ENCODE measurements at places on chromosomes 13 and 19.

DNA sequence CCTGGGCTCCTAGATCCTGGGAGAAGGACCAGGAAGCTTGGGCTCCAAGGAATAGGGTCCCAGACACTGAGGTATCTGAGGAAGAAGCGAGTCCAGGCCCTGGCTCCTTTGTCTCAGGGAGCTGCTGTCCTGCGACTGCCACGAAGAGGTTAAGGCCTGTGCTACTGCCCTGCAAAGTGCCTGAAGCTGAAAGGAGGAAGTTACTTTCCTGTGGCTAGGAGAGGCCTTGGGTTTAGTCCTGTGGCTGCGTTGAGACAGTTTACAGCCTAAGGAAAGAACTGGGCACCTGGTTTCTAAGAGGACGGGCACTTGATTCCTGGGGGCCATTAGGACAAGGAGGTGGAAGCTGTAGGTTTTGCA lies 2.8 kb downstream of the MYADM start:
- DNase-seq: no peak

DNA sequence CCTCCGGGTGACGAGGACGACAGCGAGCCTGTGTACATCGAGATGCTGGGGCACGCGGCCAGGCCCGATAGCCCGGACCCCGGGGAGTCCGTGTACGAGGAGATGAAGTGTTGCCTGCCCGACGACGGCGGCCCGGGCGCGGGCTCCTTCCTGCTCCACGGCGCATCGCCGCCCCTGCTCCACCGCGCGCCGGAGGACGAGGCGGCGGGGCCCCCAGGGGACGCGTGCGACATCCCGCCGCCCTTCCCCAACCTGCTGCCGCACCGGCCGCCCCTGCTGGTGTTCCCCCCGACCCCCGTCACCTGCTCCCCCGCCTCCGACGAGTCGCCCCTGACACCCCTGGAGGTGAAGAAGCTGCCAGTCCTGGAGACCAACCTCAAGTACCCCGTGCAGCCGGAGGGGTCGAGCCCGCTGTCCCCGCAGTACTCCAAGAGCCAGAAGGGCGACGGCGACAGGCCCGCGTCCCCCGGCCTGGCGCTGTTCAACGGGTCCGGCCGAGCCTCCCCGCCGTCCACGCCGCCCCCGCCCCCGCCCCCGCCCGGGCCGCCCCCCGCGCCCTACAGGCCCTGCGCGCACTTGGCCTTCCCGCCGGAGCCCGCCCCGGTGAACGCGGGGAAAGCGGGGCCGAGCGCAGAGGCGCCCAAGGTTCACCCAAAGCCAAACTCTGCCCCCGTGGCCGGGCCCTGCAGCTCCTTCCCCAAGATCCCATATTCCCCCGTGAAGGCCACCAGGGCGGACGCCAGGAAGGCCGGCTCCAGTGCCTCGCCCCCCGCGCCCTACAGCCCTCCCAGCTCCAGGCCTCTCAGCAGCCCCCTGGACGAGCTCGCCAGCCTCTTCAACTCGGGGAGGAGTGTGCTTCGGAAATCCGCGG lies 511.3 kb downstream of the MYO16 start:
- peak; percentile 37 for DNase-seq

DNA sequence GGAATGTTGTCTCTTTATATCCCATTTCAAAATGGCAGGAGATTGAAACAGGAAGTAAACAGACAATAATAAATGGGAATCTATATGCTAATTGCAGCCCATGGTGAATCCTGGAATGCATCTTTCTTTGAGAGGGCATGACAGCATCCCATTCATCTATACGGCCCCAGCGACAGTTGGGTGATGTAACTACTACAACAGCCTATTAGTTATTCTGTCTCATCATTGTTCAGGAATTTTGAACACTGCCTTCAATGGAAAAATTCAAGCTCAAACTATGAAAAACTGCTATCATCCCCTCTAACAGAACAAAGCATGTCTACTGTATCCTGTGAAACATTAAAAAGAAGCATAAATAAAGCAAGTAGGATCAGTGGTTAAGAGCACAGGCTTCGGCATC lies 262.1 kb downstream of the DCT start:
- no peak for DNase-seq

DNA sequence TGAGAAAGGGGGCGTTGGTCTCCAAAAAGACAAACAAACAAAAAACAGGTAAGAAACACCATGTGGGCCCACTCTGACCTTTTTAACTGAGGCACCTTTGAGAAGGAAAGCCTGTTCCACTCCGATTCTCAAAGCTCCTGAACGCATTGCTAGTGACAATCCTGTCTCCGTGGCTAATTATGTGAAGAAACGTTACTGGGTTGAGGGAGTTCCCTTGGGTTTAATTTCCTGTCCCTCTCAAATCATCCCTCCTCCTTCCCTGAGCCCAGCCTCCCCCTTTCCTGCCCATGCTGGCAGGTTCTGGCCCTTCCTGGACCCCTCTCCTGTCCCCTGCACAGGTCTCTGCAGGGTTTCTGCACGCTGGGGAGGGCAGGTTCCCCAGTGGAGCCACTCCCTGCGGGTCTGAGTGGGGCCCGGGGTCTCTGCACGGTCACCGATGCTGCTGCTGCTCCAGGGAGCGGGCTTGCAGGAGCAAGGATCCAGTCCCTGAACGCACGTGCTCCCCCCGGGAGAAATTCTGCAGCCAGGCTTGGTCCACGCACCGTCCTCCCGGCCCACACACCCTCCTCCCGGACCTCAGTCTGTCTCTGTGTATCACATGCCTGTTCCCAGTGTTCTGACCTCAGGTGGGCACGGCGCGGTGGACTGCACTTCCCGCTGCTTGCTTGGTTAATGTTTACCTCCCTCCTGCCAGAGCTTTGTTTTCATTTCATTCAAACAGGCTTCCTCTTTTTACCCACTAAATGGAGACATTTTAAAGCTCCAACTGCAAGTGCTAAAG lies 76.4 kb upstream of the MCF2L start:
- DNase-seq: peak; percentile 90

DNA sequence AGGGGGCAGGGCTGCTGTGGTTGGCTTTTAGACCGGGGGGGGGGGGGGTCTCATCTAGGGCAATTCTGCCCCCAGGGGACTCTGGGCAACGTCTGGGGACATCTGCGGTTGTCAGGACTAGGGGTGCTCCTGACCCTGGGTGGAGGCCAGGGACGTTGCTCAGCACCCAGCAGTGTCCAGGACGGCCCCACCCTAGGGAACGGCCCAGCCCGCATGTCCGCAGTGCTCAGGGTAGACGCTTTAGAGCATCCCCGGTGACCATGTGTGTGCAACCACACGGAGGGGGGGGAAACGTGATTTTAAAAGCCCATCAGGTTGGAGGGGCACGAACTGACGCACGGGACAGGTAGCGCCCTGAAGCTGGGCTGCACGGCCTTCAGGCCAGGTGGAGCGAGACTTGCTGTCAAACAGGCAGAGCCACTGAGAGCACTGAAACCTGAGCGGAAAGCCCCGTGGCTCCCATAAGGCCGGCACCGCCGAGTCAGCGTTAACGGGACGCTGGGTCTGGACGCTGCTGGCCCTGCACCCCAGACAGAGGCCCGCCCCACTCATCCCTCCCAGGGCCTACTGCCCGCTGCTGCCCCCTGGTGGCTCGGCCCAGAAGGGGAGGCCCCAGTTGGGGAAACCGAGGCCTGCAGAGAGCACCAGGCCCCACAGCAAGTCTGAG lies 8.3 kb downstream of the CACTIN start:
- DNase-seq: peak; percentile 37

DNA sequence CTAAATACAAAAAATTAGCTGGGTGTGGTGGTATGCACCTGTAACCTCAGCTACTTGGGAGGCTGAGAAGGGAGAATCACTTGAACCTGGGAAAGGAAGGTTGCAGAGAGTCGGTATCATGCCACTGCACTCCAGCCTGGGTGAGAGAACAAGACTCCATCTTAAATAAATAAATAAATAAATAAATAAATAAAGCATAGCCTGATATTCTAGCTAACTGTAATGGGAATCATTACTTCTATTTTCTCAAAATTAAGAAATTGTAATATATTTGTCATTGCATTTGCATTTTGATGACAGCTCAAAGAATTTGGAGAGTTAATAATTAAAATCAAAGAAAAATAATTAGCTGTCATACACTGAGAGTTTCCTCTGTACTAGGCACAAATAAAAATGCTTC lies 561.1 kb downstream of the EFNB2 start:
- DNase-seq: no peak

DNA sequence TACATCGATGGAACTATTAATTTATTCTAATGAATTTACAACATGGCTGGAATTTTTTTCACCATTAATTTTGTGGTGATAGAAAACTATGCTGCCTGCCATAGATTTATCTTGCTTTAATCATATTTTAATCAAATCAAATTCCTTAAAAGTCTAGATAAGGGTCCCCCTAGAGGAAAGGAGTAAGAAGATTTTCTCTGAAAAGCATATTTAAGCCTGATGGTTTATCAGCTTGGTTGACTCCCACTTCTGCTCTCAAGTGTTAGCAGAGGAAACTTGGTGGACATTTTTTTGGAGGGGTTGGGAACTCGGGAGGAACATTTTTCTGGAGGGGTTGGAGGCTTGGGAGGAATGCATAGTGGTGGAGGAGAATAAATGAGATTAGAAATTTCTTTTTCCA lies 253.3 kb downstream of the KCNRG start:
- no peak for DNase-seq

- no peak for DNase-seq
Observed at GRCh38 chr13:72565893-72566292, 161.5 kb downstream of the MZT1 start.

DNA sequence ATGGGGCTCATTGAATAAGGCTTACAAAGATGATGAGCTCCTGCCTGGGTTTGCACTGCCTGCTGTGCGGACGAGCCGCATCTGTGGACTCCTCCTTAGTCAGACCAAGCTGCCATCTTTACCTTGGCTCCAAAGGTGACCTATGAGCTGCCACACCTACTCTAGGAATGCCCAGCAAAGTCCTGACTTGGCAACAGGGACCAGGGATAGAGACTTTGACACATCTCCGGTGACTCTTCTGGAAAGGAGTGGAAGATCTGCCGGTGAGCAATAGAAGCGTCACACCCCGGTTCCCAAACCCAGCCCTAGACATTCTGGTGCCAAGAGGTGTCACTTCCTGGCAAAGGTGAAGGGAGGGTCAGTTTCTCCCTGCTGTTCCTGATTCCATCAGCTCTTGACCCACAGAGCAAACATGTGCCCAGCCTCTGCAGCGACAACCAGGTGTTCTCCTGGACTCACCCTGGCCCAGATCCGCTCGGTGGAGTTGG lies 50.2 kb upstream of the GTF3A start:
- DNase-seq: no peak

DNA sequence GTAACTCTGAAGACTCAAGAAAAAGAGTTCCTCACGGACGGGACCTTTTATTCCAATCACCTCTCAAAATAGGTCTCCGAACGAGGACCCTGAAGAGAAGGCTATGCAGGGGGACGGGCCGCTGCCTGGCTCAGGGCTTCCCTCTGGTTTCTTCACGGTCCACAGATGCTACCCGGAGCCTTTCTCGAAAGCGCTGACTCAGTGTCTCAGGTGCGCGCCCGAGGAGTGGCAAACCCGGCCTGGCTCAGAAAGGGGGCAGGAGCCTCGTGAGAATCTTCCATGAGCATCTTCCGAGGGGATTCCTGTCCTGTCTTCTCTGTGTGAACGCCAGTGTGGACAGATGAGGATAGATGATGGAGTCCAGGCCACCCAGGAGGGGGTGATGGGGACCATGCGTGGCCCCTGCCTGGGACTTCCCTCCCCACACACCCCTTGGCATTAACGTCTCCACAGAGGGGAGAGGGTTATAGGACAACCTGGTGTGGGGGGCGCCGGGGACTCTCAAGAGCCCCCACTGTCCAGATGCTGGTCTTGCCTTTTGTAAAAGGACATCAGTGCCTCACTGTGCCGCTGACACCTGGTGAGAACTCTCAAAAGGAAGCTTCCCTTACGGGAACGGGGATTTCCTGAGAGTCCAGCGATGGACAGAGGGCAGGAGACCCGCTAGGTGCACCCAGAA lies 16.5 kb downstream of the LSM4 start:
- DNase-seq: no peak

GRCh38 chr19:14972676-14973075 lies 7.0 kb downstream of the SLC1A6 start:
- no peak for DNase-seq

- peak; percentile 66 for DNase-seq
Observed at GRCh38 chr19:44988896-44989556, 12.2 kb upstream of the RELB start.

DNA sequence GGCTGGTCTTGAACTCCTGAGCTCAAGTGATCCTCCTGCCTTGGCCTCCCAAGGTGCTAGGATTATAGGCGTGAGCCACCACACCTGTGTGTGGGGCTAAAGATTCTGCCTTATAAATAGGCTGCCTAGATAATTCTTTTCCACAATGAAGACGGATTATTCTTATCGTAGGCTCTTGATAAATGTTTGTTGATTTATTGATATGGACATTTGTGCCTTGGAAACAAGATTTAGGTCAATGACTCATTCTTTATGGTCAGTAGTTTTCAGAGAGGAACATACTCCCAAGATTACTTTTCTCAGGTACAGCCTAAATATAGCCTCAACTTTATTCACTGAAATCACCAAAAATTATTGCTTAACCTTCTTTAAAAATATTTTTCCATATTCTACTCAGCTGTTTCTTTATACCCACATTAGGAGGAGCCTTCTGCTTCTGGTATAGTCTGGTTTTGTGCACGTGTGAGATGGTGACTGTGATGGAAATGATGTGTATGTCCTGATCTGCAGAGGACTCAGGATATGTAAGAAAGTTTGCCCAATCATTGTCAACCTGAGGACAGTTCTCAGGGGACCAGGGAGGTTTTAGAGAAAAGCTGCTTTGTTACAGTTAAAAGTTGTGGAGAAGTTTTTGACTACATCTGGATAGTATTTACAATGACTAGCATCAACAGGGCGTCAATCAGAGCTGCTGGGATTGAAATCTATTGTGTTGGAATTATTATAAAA lies 208.9 kb downstream of the DNAJC15 start:
- no peak for DNase-seq
